ENCODE measurements at places on chromosomes 6 and 20.

DNA sequence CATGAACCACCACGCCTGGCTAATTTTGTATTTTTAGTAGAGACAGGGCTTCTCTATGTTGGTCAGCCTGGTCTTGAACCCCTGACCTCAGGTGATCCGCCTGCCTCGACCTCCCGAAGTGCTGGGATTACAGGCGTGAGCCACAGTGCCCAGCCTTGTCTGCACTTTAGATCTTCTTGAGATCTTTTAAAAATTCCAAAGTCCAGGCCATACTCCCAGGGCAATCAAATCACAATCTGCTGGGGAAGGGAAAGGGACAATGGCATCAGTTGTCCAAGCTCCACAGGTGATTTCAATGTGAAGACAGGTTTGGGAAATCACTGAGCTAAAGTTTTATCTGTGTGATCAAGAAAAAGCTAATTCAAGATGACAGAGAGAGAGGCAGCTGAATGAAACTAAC lies 16.9 kb downstream of the NCOA6 start:
- no peak for DNase-seq

GRCh38 chr6:166849749-166850183 lies 106.6 kb downstream of the RNASET2 start:
- no peak for DNase-seq

DNA sequence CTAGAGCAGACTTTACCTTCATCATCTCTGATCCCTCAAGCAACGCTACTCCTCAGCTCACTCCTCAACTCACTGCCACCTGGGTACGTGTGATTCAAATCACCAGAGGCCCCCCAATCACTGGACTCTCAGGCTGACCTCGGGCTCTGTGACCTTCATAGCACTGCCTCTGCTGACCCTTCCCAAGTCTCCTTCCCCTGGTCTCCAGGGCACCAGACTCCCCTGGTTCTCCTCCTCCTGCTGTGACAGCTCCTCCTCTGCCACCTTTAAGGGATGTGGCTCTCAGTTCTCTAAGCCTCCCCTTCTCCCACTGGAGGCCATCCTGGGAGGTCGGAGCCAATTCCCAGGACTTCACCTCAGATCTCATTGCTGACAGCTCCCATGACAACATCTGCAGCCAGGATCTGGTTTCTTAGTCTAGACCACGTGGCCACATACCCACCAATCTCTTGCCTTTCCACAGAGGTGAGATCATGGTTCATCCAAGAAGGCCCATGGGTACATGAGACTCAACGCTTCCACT lies 90.4 kb downstream of the NFATC2 start:
- DNase-seq = no peak

DNA sequence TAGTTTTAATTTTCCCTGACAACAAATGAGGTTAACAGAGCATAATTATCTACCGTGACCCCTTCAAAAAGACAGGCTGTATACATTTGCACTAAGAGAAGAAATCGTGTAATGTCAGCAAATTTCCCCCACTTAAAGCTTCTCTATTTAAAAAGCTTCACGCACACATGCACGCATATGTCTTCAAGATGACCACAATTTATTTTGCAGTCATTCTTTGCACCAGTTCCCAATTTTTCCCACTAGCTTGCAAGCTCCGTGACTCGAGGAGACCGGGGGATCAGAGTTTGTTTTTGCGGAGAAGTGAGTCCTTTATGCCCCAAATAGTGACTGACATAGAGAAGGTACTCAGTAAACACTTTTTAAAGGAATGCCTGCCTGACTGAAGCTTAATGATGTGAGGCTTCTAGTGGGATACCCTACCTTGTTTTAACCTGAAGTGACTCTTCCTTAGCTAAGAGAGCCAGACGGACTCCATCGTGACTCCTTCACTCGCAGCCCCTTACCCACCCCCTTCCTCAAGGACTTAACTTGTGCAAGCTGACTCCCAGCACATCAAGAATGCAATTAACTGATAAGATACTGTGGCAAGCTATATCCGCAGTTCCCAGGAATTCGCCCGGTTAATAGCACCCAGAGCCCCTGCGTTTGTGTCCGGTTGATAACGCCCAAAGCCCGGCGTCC lies 9.3 kb upstream of the NQO2 start:
- DNase-seq = peak; percentile 53

GRCh38 chr20:55471052-55472006 lies 534.0 kb downstream of the CBLN4 start:
- DNase-seq = no peak

DNA sequence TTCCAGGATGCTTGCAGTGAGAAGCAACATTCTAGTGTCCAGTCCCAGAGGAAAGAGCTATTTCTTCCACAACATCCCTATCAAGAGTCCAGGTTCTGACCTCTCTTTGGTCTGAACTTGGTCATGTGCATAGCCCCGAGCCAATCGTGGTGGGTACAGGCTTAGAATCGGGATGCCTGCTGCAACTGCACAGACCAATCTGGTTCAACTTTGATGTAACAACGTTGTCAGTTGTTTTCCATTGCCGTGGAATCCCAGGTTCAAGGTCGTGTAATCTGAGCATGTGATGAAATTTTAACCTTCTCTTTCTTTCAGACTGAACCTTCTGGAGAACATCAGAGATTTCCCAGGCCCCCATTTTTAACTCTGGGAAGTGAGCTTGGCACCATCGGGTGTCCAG lies 130.5 kb downstream of the ANKRD60 start:
- DNase-seq = no peak

- DNase-seq = peak; percentile 46
Measured at GRCh38 chr6:692356-692851, 535 bp downstream of the EXOC2 start.

DNA sequence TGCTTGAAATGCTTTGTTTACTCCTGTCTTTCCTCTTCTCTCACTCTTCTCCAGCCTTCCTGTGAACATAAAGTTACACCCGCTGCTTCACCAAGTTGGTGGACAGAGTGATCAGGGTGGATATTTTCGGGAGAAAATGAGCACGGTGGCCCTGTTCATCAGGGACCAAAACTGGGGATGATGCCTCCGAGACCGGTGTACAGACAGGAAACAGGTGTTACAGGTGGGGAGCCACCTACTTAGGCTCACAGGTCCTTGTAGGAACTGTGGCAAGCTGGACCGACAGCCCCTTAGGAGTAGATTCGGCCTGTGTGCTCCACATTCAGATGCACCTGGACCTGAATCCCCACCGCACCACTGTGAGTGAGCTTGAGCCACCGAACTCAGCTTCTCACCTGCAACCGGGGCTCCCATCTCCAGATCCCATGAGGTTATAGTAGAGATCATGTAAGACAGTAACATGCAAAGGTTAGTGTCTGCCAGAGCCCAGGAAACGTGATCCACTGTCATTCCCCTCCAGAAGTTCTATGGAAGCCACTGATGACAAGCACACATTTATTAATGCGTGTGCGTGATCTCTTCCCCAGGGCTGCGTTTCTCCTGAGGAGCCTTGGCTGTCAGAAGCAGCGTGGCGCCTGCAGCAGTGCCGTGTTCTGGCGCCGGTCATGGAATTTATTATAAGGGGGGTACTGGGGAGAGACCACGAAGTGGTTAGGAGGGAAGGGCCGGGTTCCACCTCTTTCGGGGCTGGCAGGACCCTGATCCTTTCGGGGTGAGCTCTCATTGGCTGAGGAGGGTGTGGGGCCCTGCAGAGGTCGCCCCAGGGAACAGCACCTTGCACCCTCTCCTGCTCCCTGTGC lies 94.2 kb downstream of the ERMARD start:
- no peak for DNase-seq

DNA sequence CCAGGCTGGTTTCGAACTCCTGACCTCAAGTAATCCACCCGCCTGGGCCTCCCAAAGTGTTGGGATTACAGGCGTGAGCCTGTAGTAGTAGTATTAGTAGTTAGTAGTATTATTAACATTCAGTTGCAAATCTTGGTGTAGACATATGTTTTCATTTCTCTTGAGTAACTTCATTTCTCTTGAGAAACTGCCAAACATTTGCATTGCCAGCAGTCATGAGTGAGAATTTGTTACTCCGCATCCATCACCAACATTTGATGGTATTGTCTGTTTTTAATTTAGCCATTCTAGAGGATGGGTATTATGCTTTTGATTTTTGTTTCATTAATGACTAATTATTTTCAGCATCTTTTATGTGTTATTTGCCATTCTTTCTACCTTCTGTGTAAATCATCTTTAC lies 1.5 kb upstream of the ERVFRD-1 start:
- no peak for DNase-seq

GRCh38 chr20:47335251-47336128 lies 21.0 kb downstream of the ZMYND8 start:
- no peak for DNase-seq

DNA sequence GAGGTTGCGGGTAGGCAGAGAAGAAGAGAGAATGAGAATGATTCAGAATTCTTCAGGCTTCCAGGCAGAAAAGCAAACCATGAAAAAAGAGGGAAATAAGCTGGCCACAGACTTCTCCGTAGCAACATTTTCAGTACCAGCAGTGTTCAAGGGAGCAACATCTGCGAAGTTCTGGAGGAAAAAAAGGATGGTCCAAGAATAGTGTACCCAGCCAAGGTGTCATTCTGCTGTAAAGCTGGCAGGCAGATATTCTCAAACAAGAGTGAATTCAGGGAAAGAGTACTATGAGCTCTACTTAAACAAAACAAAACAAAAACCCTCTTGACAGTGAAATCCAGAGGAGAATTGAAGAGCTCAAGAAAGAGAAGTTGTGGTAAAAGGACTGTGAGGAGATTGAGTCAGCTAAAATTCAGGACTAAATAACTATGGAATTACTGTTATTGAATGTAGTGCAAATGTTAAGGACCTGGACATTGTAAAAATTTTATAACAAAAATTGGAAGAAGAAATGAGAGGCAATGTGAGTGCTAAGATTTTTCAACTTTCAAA lies 86.5 kb downstream of the ATRN start:
- peak; percentile 46 for DNase-seq

DNA sequence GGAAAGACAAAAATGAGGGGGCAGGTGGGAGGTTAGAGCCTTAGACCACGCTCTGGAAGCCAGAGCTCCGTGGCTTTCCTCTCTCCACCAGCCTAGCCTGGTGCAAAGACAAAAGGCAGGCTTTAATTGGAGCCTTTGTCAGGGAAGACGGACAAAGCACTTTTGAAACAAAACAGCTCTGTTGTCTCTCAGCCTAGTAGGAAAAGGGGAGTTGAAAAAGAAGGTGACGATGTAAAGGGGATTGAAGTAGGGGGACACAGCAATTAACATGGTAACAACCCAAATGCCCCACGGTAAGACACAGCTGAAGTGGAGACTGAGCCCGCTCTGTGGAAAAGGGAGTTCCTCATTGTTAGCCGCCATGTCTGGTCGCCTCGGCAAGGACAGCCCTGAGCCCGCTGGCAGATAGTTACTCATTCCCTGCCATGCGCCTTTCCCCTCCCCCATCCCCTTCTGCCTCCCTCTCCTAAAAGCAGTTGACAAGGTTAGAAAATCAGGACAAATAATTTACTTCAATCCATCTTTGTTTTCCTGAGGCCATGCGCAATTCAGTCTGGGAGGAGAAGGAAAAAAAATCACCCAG lies 93.0 kb downstream of the TCP11 start:
- DNase-seq = peak; percentile 32

DNA sequence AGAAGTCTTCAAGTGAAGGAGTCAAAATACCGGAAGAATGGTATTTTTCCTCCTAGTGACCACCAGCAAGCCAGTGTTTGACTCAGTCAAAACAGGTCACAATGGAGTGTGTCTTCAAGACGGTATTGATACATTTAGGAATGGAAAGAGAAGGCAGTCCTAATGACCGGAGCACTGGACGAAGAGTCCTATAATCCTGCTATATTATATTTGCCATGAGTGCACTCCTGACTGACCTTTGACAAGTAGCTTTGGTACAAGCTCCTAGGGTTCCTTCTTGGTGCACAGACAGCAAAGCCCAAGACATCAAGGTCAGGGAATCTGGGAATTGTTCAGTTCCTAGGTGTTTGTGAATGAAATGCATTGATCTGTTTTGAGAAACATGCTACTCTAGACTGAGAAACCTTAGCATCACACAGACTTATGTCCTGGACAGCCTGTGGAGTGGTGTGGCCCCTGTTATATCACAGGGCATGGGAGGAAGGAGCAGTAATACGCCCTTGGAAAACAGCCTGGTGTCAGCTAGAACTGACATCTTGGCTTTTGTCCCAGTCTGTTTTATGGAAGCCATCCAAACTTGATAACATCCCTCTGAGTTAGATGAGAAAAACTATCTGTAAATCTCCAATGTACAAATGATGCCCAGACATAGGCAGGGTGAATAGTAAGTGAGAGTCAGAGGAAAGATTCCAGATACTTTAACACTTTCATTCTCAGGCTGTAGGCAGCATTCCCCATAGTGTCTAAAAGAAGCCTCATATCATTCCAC lies 18.5 kb downstream of the NOX3 start:
- no peak for DNase-seq
